ENCODE measurements at places on chromosomes 6 and 20.

DNA sequence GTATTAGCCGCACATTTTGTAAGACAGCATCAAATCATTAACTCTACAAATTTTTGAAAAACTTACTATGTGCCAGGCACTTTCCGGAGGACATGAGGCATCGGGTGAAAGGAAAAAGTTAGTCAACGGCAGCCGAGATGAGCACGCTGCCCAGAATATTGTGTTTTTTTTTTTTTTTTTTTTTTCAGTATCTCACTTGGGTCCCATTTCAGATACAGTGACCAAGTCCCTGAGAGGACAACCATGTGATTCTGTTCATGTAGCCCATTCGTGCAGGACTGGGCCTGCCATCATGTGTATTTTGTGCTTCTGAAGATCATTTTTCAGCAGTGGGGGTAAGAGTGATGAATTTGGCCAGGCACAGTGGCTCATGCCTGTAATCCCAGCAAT, 1.3 kb downstream of the SLA2 start:
- DNase-seq = no peak

GRCh38 chr6:96153775-96154174, 138.0 kb downstream of the FUT9 start:
- DNase-seq = peak; percentile 1

GRCh38 chr6:87289571-87289970, 32.8 kb upstream of the SMIM8 start:
- no peak for DNase-seq

DNA sequence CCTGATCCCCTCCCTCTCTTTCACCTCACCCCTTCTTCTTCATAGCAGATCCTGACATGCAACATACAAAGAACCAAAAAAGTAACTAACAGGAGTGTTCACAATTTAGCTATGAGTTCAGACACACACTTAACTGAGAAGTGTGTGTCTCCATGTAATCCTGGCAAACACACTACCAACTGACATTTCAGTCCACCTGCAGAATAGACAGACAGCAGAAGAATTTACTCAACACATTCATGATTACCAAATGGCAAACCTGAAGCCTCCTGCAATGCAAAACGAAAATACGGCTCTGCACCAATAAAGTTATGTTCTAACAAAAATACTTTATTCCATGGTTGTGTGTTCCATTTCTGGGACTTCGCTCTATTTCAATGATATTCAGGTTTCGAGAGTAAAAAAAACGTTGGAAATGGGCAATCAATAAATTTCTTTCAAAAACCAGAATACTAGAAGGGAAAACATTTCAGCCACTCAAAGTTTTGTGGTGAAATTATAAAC, 2.6 kb downstream of the BACH2 start:
- DNase-seq = no peak

DNA sequence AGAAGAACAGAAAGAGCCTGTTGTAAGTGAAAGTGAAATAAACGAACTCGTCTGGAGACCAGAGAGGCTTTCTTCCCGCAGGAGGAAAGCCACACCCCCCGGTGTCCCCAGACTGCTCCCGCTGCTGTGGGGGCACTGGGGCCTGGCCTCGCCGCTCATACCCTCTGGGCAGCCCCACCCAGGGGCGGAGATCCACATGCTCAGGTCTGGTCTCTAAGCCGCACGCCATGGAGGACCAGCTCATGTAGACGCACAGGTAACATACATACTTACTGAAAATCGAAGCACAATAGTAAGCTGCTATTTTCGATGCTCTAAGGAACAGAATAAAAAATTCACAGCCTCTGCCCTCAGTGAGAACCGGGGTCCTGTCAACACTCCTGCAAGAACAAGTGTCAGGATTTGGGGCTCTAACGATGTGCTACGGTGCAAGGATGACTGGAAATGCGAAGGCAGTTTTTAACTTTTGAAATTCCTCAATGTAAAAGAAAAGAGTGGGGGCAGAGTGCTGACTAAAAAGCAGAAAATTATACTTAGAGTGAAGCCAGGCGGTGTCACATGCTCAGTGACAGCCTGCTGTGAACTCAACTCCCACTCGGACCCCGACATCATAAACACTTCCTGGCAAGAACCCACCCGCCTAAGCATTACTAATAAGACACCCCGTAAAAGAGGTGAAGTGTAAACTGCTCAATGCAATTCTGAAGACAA, 110.5 kb downstream of the IRF4 start:
- DNase-seq = no peak

GRCh38 chr6:150667977-150668716, 68.5 kb downstream of the PLEKHG1 start:
- DNase-seq = no peak

DNA sequence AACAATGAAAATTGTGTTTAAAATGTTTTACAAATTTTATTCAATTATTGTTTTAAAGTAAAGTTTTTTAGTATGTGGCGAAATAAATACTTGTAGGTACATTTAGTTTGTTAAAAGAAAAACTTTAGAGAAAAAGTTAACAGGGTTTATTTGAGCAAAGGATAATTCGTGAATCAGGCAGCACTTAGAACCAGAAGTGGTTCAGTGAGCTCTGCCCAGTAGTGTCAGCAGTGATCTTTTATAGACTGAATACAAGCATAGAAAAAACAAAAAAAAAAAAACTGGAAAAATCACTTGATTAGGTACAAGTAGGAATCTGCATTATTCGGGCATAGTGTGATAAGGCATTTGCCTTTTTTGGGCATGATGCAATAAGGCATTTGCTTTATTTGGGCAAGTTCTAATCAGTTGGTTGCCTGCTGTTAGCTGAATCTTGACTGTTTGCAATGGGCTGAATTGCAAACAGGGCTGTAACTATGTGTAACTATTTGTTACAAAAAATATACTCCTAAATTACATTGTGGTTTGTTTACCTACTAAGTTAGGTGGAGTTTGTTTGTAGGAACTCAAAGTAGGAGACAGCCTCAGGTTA, 122.9 kb upstream of the MMS22L start:
- DNase-seq = no peak

DNA sequence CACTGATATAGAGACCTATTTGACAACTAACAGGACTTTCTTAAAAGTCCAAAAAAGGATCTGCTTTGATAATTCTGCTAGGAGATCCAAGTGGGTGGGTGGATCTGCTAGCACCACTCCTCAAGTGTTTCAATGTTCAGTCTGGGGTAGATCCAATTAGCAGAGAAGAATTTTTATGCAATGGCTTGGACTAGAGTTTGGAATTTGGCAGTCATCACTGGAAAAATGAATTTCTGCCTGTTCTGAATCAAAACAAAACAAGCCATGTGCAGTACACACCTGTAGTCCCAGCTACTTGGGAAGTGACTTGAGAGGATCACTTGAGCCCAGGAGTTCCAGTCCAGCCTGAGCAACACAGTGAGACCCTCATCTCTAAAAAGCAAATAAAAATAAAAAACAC, 12.6 kb upstream of the GNMT start:
- no peak for DNase-seq

DNA sequence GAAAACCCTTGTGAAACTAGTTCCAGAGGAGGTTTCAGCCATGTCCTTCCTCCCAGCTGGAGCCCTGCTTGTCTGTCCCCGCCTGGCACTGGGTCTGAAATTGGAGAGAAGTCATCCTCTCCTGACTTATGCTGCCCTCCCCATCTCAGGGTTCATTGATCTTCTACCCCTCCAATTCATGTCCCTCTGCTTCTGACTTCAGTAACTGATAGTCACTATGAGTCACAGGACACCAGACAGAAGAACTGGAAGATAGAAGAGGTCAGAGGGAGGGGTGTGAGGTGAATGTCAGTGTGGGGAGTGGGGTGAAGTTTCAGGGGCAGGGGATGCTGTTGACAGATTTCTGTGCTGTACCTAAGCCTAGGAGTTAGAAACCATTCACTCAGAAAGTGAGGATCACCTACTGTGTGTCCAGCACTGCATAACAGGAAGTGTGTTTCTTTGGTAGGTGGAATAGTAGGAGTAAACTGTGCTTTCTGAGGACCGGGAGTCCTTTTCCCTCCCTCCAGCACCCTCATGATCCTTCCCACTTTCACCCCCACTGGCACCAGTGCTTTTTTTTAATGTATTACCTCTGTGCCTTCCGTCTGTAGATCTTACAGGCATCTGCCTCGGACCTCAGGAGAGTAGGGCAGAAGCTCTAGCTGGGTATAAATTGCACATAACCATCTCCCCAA, 627 bp upstream of the RPP21 start:
- no peak for DNase-seq

DNA sequence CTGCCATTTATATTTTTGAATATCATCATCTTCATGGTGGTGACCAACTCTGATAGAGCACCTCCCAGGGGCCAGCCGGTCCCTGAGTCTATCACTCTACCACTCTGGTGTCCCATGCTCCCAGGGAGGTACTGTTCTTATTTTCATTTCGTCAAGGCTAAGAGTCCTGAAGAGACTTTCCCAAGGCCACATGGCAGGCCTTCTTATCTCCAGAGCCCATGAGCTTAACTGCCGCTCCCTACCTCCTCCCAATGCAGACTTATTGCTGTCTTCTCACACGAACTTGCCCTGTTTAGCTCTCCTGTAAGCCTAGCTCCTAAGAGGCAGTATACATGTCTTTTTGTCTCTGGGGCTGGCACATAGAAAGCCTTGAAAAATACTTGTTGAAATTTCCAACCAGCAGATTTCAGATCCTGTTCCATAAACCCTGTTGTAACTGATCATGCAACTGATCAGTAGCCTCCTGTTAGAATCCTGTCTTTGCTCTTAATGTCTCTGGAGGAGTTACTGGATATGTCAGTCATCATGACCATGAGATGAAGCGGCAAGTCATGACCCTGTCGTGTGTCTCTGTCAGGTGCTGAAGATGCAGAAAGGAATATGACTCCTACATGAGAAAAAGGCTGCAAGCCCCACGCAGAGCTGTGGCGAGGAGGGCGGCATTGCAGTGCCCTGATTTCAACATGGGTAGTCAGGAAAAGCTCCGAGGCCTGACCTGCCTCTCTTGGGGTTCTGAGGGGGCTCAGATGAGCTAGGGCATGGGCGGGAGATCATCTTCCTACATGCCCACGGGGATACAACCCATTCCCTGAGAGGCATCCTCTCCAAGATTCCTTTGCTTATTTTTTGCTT, 60.0 kb downstream of the TTI1 start:
- DNase-seq = no peak

DNA sequence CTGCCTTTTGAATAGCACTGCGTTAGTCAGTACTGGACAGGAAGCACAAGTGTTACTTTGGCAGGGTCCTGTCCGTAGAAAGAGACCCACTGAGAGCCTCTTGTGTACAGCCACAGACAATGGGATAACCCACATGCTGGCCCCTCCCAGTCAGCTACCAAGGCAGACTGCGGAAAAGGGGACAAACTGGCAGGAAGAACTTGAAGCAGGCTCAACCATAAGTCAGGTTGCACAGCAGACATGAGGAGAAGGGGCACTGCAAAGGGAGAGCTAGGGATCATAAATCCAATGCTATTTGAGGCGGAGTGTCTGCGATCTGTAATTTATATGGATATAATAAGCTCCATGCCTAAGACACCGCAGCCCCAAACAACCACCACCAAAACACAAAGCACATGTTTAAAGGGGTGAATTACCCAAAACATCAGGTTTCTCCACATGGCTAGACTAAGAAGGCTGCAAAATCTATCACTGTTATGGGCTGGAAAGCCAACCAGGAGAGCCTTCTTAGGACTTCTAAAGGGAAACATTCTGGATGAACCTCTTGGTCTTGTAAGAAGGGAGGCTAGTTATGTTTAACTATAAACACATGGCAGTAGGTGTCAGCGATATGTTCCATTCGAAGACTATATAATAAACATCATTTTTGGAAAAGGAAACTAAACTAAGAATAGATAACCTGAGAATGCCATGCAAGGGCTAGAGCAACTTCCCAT, 141.7 kb downstream of the BACH2 start:
- no peak for DNase-seq

DNA sequence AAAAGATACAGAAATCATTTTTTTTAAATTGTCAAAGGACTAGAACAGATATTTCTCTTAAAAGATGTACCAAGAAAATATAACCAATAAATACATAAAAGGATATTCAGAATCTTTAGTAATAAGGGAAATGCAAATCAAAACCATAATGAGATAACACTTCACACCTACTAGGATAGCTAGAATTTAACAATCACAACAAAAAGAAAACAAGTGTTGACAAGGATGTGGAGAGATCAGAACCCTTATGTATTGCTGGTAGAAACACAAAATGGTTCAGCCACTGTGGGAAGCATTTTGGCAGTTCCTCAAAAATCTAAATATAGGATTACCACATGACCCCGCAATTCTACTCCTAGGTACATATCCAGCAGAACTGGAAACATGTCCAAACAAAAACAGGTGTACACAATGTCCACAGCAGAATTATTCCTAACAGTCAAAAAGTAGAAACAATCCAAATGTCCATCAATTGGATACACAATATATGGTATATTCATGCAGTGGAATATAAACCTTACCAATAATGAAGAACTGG, 211.0 kb downstream of the LRFN2 start:
- DNase-seq = no peak

GRCh38 chr6:149846321-149846720, 17.8 kb downstream of the LRP11 start:
- no peak for DNase-seq

Data from KBM-7 (cell line).